ENCODE measurements at places on chromosomes 12 and 14.

GRCh38 chr14:51093371-51094281, 1.3 kb downstream of the TRIM9 start:
- DNase-seq = no peak

DNA sequence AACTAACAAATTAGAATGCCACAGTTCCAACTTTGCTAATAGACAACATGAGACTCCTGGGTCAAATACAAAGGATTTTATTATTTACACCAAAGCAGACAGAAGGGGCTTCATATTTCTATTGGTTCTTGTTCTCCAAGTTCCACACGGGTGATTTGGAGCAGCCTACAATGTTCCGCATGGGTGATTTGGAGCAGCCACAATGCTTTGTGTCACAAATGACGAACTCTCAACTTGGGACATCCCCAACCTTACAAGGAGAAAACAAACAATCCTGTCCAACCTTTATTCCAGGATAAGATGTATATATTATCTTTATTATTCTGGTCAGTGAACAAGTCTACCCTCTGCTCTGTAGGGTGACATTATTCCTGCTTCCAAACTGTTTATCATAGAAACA, 694.3 kb upstream of the MGAT4C start:
- DNase-seq = no peak

DNA sequence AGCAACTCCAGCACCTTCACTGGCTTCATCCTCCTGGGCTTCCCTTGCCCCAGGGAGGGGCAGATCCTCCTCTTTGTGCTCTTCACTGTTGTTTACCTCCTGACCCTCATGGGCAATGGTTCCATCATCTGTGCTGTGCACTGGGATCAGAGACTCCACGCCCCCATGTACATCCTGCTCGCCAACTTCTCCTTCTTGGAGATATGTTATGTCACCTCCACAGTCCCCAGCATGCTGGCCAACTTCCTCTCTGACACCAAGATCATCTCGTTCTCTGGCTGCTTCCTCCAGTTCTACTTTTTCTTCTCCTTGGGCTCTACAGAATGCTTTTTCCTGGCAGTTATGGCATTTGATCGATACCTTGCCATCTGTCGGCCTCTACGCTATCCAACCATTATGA, 6.8 kb downstream of the OR11G2 start:
- DNase-seq = peak; percentile 44

- DNase-seq = no peak
Measured at GRCh38 chr12:5088586-5089264, 45.0 kb downstream of the KCNA5 start.

GRCh38 chr14:52055167-52055566, 13.7 kb downstream of the NID2 start:
- DNase-seq = no peak

- DNase-seq = no peak
Measured at GRCh38 chr12:81167694-81168093, 89.8 kb downstream of the ACSS3 start.

- DNase-seq = no peak
Measured at GRCh38 chr14:72201645-72202044, 269.4 kb downstream of the RGS6 start.

GRCh38 chr12:53828598-53828997, 76.8 kb upstream of the CISTR start:
- no peak for DNase-seq

DNA sequence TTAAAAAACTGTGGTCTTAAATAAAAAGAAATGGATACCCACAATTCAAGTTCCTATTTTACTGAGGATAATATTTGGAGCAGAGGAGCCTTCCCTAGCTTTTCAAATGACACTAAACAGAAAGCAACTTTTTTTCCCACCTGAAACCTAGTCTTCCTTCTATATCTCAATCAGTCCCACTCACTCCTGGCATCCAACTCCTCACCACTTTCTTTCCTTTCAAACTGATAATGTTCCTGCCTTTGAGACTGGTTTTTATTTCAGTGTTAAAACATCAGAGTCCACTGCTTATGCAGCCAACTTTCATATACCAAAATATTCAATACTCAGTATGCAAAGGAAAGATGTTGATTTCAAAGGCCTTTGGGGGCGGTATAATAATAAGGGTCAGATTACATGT, 225.6 kb downstream of the GXYLT1 start:
- no peak for DNase-seq

DNA sequence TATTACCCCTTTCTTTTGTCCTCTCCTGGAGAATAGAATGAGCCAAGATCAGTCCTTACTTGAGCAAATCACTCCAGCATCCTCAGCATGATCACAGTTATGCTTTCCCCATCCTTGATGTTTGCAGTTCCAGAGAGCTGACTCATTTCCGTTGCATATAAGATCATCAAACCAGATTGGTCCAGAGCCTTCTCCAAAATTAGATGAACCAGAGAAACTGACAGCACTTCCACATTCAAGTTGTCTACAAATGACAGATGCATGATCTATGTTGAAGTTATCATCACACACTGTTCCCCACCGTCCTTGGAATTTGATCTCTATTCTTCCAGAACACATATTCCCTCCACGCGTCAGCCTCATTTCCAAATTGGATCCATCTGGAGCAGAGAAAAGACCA, 4.8 kb downstream of the CD163 start:
- DNase-seq = peak; percentile 33

DNA sequence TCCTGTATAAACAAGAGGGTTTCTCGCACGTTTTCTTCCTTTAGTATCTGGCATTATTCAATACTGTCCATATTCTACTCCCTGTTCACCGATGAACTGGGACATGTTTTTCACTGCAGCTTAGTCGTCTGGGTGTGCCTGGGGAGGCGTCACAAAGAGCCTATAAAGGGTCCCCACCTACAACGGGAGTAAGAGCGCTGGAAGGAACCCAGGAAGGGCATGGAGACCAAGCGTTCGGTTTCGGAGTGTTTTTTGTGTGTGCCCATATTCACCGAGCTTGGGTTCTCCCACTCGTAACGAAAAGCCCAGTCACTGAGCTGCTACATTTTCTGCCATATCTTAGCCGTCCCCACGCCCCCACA, 592 bp upstream of the USP15 start:
- DNase-seq = no peak

DNA sequence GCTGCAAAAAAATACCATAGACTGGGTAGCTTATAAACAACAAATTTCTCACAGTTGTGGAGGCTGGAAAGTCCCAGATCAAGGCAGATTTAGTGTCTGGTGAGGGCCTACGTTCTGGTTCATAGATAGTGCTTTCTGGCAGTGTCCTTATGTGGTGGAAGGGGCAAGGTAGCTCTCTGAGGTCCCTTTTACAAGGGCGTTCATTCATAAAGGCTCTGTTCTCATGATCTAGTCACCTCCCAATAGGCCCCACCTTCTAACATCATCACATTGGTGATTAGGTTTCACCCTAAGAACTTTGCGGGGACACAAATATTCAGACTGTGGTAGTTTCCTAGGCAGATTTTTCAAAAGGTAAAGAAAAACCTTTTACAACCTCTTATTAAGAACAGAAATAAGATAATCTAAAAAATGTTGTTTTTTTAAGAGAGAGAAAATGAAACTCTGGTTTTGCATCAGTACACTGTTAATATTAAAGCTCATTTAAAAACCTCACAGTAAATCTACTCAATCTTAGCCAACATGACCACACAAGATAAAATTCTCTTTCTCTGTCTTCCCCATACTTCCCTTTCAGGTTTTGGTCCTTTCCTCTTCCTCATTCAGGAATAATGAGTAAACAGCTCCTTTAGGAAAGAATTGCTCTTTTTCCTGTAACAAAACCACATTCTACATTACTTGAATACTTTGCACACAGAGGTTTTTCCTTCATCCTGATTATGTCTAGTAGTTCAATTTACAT, 117.5 kb downstream of the UNC79 start:
- no peak for DNase-seq

DNA sequence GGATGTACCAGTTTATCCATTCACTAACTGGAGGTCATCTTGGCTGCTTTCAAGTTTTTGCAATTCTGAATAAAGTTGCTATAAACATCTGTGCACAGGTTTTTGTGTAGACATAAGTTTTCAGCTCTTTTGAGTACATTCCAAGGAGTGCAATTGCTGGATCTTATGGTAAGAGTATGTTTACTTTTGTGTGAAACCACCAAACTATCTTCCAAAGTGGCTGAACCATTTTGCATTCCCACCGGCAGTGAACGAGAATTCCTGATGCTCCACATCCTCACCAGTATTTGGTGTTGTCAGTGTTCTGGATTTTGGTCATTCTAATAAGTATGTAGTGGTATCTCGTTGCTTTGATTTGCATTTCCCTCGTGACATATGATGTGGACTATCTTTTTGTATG, 150.5 kb upstream of the BCL2L14 start:
- DNase-seq = no peak

- DNase-seq = no peak
Measured at GRCh38 chr14:23513818-23514643, 37.5 kb downstream of the ZFHX2 start.

DNA sequence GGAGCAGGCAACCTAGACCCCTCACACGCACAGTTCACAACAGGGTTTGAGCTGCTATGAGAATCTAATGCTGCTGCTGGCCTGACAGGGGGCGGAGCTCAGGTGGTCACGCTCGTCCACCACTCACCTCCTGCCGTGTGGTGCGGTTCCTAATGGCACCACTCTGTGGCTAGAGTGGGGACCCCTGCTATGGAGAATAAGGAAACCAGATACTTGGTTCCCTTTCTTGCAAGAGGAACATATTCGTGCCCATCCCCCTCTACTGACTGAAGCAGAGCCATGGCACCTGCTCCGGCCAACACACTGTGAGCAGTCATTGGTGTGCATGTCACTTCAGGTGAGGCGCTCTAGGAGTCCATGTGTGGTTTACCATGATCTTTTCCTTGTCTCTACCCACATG, 30.4 kb upstream of the RIMBP2 start:
- DNase-seq = no peak

GRCh38 chr12:104910196-104910840, 47.8 kb downstream of the SLC41A2 start:
- no peak for DNase-seq

DNA sequence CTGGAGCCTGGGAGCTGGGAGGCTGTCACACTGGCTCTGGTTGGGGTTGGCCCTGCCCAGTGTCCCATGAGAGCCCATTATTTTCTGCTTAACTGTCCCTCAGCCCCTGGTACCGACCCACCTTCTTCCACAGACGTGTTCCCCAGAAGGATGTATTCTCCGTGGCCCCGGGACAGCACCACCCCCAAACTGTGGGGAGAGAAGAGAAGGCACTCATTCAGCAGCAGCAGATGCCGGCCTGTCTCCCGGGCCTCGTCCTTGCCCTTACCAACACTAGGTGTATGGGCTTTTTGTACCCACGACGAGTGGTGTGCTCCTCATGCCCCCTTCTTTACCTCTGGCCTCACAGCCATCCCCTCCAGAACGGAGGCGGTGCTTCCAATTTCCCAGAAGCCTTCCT, 38.1 kb downstream of the LRTM2 start:
- DNase-seq = no peak

DNA sequence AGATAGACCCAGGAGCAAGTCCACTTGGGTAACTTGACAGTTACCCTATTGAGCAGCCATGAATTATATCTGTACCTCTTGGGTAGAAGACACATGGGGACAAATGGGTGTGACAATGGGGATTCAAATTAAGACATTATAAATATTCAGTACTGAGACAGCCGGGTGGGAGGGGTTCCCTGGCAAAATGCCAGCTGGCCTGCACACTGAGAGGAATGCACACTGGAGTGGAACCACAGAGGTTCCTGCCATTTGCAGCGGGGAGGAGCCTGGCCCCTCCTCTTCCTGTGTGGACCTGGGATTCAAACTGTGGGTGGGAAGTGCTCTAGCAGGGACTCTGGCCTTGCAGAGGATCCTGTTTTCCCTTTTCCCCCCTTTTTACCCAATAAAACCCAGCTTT, 118.7 kb upstream of the CDKN3 start:
- DNase-seq = no peak

DNA sequence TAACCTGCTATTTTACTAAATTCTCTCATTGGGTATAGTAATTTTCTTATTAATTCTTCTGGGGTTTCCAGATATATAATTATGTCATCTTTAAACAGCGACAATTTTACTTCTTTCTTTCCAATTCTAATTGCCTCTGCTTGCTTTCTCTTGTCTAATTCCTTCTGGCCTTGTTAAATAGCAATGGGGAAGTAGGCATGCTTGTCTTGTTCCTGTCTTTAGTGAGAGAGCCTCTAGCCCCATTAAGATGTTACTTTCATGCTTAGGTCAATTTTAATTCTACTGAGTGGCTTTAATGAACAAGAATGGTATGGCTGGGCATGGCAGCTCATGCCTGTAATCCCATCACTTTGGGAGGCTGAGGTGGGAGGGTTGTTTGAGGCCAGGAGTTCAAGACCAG, 31.7 kb downstream of the LRTM2 start:
- DNase-seq = peak; percentile 73

DNA sequence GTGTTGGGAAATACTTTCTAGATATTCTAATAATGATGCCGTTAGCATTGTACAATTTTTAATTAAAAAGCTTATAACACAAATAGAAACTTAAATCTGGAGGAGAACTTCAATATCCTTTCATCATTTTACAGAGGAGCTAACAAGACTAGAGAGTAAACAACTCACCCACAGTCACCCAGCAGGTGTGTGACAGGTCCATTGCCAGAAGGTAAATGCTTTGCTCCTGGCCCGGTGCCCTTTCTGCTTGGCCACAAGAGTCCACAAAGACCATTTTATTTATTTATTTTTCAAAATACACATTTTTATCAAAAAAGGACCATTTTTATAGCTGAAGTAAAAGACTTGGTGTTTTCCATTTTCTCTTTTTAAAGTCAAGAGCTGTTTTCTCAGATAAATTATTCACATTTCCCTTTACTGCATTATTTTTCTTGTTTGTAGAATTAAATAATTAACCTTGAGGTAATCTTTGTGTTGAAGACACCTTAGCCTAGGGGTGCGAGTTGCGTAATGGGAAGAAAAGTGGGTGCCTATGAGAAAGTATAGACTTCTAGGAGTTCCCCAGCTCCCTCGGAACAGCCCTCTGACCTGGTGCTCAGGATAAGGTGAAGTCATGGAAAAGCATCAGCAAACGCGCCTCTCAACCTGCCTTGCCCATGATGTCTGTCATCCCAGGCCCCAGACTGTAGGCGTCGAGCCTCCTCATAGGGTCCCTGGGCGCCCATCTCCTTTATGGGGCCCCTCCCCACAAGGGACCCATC, 26.3 kb upstream of the AMIGO2 start:
- no peak for DNase-seq

- DNase-seq = no peak
Measured at GRCh38 chr14:73795974-73796373, 55.7 kb upstream of the PTGR2 start.

GRCh38 chr14:79411403-79412174, 799.7 kb downstream of the DIO2 start:
- no peak for DNase-seq

DNA sequence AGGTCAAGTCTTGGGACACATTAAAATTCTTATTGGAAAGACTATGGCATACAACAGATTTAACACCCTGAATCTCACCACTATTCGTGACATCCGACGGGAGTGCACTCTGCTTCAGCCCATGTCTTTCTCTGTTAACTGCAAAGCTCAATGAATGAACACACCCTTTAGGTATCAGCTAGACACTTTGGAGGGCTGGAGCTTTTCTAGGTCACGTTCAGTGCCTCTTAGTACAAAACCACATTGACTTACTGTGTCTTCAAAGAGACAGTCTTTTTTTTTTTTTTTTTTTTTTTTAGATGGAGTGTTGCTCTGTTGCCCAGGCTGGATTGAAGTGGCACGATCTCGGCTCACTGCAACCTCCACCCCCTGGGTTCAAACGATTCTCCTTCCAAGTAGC, 80.6 kb downstream of the GLT1D1 start:
- no peak for DNase-seq
